Right atrium auricular region (tissue), 2 donors: ENCODE measurements at places on chromosomes 11 and 22.

GRCh38 chr11:60348116-60348515, 21.1 kb downstream of the MS4A6E start:
- DNase-seq: no peak

DNA sequence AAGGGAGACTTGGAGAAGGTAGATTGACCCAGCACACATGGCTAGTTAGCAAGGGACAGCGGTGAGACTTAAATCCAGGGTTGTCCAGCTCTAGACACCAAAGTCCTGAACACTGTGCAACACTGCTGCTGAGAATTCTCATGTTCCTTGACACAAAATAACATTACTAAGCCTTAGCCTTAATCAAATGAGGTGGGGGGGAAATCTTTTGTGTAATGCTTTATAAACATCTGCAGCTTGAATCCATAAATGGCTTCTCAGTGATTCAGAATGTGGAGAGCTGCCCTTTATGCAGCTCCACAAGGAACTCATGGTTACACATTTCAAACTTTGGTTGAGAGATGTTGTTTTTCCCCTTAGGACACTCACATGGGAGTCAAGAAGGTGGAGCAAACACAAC, 80.0 kb downstream of the CD44 start:
- DNase-seq: no peak

DNA sequence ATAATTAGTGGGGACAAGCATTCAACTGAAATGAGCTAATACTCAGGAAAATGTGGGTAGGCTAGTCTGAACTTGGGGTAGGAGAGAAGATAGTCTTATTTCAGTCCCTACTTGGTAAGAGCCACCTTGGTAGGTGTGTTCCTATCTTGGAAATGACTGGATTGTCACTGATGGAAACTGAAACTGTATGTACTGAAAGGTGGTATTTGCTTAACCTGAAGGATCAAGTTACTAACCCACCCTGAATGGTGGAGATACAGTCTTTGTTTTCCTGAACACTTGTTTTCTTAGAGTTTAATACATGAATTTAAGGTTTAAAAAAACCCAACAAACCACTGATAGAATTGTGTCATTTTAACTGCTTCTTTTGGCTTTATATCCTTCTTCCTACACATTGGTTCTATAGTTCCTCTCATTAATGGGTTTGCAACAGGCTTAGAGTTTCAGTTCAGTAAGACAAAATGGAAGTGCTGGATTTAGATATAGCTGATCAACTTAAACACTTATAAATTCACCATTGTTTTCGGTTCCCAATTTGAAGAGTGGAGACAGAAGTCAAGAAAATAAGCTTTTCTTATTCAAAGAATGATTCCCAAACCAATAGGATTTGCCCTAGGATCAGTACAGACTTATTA, 4.2 kb downstream of the FAR1 start:
- no peak for DNase-seq

DNA sequence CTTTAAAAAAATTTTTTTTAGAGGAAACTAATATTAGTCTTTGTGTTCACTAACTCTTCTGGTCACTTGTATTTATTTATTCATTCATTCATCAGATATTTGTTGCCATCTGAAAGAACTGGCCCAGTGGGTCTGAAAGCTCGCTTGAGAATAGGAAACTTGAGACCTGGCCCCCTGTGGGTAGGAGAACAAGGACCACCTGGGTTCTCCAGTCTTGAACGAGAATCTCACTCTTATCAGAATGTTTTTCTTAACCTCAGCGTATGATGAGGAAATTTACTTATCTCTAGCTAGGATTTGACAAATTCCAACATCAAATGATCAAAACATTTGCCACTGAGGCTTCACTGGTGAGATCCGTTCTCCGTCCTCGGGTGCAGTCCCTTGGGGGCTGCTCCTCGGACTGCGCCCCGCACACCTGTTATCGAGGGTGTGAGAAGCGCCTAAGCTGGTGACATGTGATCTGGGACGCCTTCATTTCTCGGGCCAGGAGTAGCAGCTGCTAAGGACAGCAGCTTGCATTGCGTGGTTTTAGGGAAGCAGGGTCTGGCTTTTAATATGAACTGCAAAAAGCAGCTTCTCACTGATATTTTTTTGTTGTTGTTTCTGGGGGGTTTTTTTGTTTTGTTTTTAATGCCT, 6.3 kb downstream of the C22orf31 start:
- no peak for DNase-seq

- DNase-seq: no peak
Measured at GRCh38 chr11:9660886-9661285, 3.0 kb upstream of the SWAP70 start.

GRCh38 chr11:29260939-29261705, 755.7 kb downstream of the KCNA4 start:
- DNase-seq: no peak

- no peak for DNase-seq
Measured at GRCh38 chr22:31659246-31659645, 2.8 kb downstream of the PISD start.

DNA sequence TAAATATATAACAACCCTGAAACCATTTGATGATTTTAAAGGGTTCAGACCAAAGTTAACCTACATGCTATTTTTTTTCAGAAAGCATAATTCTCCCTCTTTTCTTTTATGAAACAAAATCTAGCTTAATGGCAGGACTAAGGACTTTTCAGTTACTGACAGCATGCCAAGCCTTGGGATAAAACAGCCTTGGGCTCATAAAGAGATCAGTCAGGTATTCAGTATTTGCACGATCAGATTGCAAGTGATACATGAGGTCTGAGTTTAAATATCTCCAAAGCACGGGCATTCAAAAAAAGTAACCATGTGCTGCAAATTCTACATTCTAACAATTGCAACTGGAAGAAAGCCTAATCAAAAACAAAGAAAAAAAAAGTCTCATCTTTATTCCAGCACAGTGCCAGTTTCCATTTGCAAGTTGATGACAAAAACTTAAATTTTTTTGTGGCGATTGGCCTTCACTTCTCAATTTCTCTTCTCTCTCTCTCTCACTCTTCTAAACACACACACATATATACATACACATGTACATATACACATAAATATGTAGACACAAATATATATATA, 60.1 kb downstream of the CTSC start:
- DNase-seq: no peak

GRCh38 chr11:75851203-75851602, 36.2 kb downstream of the UVRAG start:
- no peak for DNase-seq

DNA sequence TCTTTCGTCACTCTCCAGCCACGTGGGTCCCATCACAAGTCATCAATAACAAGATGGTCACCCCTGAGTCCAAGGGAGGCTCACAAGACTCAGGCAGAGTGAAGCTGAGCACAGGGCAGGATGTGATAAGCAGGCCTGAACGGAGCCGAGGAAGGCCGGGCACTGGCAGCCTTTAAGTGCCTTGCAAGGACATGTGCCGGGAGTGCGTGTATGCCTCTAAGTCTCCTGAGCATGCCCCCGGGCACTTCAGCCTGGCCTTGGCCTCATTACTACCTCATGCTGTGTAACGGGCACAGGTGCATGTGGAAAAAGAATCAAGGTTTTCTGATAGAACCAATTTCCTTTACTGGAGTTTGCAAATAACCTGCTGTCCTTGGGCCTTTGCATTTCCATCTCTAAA, 55.8 kb downstream of the UBASH3B start:
- no peak for DNase-seq

- no peak for DNase-seq
Measured at GRCh38 chr11:119436711-119437110, 13.7 kb upstream of the THY1 start.

DNA sequence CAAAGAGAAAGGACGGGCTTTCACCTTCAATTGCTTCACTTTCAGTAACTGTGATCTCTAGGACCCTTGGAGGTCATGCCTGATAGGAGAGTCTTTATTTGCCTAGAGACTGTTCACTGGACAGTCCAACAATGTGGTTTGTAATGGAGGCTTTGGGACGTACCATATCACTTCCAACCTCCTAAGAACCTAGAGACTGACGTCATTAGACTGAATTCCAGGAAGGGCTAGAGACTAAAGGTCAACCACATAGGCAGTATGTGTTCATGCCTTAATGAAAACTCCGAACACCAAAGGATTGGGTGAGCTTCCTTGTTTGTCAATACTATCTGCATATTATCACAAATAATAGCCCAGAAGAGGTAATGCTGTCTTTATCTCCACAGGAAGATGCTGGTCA, 53.7 kb upstream of the CNTN5 start:
- DNase-seq: no peak

DNA sequence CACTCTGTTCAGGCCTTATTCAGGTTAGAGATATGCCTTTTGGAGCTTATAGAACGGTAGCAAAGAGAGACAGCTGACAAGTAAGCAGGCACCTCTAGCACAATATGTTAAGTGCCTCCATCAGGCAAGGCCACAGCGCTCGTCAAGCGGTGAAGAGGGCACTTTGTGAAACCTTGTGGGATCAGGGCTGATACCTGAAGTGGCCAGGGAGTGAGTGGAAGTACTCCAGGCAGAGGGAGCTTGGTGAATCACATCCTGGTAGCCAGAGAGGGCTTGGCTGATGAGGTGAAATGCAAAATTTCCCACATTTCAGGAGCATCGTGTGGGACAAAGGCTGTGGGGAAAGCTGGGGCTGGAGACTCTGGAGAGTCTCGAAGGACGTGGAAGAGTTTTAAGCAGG, 87.4 kb downstream of the PKNOX2 start:
- DNase-seq: no peak

- DNase-seq: peak; percentile 53
Measured at GRCh38 chr11:1994121-1994520, 3.5 kb downstream of the H19 start.

DNA sequence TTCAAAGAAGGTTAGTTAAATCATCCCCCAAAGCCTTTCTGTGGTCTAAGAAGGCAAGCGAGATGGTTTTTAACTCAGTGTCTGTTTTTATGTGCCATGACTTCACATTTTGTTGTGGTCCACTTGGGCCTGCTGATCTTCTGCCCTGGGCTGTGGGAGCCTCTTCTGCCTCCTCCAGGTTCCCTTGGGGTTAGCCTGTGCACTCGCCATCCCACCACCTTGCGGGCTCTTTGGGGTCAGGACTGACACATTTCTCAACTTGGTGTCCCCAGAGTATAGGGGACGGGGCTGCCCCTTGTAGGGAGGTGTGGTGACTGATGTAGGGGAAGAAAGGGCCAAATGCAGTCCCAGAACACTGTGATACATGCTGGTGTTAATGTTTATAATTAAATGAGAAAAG, 207.0 kb downstream of the TBC1D22A start:
- no peak for DNase-seq

- no peak for DNase-seq
Measured at GRCh38 chr22:46583571-46583970, 36.6 kb upstream of the GRAMD4 start.

DNA sequence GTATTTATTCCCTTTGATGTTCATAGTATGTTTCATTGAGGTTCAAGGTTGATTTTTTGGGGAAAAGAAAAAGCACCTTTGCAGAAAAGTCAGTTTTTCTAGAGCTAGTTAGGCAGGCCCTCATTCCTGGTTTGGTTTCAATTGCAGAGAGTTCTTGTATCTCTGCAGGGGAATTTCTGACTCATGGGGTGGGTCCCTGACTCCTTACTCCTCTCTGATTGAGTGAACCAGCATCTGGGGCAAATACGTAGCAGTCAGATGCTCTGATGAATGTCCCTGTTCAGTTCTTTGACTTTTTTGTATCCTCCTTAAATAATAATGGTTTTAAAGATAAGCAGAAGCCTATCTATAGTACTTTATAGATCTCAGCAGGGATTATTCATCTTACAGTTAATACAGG, 7.7 kb upstream of the NCR3LG1 start:
- DNase-seq: no peak

GRCh38 chr11:116109228-116109627, 605.0 kb upstream of the CADM1 start:
- no peak for DNase-seq

GRCh38 chr11:48193876-48194275, 22.7 kb upstream of the OR4B1 start:
- DNase-seq: no peak

GRCh38 chr11:23359297-23359696, 499.0 kb upstream of the CCDC179 start:
- no peak for DNase-seq

DNA sequence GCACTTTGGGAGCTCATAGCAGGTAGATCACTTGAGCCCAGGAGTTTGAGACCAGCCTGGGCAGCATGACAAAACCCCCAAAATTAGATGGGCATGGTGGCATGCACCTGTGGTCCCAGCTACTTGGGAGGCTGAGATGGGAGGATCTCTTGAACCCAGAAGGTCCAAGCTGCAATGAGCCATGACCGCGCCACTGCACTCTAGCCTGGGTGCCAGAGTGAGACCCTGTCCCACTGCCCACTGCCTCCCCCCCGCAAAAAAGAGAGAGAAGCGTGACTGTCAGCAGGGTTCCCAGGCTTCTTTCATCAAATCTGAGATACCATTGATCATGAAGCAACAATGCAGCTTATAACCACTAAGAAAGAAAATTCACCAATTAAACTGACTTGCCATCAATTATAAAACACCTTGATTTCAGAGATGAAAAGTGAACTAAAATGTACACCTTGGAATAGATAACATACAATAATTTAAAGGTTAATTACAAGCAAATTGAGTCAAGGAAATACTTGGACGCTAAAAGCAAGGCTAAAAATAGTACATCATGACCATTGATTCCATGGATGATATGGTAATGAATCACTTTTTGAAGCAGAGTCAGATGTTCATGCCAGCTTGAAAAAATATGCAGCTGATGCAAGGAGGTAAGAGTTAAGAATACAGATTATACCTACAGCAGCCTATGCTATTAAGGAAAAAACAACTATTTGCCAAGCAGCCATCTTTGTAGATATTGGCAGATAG, 90.8 kb upstream of the ALKBH3 start:
- DNase-seq: no peak

GRCh38 chr22:20433191-20433590, 4.4 kb downstream of the SCARF2 start:
- no peak for DNase-seq

- no peak for DNase-seq
Measured at GRCh38 chr11:24588081-24588480, 91.2 kb downstream of the LUZP2 start.
